A172 (cell line): ENCODE measurements at places on chromosomes 13 and 19. TPM values are rescaled to one million over a fixed set of nuclear protein-coding genes. Genes with fewer than 3 reads are reported as not detected.
A peak's percentile ranks its signal among the peaks of the same experiment; 100 is the strongest.

The ZNF254 gene
- total RNA-seq: 16.6 and 18.2 TPM in 2 replicates

- DNase-seq: no peak
These were observed 71.4 kb downstream of the SLC7A9 start for GRCh38 chr19:32798201-32798600.

DNA sequence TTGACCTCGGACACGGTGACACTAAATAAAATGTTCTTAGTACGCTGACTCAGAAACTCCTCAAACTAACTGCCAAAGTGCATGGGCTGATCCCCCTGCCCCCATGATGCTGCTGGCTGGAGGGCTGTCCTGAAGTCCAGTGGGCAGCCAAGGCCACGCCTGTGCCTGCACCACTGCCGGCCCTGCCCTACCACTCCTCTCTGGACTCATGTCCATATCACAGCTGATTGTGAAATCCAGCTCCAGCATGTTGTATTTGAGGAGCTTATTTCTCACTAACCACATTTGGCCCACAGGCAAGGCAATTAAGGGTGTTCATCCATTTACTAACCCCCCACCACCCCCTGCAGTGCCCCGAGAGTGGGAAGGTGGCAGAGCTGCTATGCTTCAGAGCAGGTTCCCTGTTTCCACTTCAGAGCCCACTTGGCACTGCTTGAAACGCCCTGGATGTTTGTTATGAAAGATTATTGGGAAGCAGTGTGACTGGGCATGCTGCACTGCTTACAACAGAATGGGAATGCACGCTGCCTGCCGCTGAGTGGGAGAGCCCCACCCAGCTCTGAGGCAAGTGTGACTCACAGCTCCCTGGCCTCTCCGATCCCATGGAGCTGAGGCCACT is 114.0 kb downstream of the UQCRFS1 start:
- DNase-seq: peak; percentile 40

DNA sequence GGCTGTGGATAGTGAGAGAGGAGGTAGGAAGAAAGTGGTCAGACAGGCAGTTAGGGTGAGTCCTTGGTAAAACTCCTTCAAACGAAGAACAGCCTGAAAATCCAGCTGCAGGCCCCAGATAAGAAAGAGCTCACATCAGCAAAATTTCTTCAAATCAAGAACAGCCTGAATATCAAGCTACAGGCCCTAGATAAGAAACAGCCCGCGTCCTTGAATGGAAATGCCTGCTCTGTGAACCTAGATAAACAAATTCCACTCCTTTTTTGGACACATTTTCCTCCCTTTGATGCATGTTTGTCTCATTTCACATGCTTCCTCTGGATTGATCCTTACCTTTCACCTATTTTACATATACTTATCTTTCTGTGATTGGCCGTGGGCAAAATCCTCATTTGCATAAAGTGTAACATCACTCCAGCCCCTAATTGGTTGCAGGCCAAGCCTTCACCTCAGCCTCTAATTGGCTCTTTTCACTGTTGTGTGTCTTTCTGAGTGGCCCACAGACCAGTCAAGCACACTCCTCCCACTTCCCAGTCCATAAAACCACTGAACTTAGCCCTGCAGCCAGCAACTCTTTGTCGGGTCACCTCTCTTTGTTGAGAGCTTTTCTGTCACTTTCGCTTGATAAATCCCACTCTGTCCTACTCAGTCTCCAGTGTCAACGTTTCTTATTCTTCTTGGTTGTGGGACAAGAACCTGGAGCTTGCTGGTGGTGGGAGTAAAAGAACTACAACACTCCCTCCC is 6.0 kb upstream of the SULT2A1 start:
- no peak for DNase-seq

- DNase-seq: no peak
These were observed 187.3 kb upstream of the UBL3 start for GRCh38 chr13:30037766-30038165.

DNA sequence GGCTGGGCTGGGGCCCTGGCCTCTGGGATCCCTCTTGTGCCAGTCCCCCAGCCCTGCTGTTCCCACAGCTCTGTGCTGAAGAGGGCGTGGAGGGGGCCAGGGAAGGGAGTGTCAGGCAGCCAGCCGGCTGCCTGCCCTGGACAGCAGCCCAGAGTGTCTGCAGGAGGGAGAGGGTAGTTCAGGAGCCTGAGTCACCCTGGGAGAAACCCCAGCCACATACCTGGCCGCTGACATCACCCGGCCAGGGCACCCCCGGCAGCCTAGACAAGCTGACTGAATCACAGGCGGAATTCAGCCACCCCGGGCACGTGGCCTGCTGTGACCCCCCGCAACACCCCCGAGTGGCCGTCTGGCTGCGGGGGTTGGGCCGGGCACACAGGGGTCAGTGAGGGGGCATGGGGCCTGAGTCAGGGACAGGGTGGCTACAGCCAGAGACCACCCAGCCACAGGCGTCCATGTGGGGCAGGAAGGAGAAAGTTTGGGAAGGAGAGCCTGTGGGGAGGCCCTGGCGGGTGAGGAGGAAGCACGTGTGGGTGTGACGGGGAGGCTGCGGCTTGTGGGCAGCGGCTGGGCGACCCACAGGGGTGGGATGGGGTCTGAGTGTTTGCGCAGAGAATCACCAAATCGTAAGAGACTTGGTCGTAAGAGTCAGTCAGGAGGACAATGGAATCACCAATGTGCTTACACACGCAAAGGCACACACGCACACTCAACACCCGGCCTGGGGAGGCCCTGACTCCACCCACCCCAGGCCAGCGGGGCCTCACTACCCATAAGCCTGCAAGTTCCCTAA is 11.9 kb upstream of the FOSB start:
- peak; percentile 96 for DNase-seq

The IQCN gene
- total RNA-seq: 0.69 and 1.2 TPM in 2 replicates

DNA sequence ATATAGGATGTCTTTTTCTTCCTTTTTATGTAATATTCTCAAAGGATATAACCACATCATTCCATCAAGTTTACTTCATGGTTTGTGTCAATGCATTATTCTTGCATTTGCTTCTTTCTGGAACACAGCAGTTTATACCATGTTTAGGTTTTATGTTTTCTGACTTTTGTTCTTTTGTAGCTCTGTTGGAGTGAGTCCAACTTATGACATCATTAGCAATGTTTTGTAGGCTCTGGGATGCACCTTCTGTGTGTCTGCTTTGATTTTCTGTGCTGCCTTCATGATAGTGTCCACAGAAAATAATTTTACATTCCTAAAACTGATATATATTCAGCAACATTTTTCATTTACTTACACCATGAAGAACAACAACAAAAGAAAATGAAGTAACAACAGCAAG is 68.9 kb downstream of the SHISA2 start:
- no peak for DNase-seq

The POSTN gene
- total RNA-seq: 2.4 and 3.0 TPM in 2 replicates

DNA sequence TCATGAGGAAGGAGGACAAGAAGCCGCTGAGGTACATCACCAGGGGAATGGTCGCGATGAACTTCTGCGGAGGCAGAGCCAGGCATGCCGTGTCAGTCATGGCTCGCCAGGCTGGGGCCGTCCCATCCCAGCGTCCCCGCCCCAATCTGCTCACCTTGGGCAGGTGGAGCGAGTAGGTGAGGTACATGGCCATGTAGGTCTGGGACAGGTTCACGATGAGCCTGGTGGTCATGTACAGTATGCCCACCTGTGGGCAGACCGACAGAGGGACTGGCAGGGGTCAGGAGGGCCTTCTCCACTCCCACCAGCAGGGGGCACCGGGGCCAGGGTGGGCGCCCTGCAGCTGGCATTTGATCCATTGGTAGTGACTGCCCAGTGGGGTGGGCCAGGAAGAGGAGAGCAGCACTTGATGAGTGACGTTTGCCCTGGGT is 8.3 kb downstream of the TEKTIP1 start:
- no peak for DNase-seq

The VSIG10L gene
- total RNA-seq: 0.31 and 0.79 TPM in 2 replicates

DNA sequence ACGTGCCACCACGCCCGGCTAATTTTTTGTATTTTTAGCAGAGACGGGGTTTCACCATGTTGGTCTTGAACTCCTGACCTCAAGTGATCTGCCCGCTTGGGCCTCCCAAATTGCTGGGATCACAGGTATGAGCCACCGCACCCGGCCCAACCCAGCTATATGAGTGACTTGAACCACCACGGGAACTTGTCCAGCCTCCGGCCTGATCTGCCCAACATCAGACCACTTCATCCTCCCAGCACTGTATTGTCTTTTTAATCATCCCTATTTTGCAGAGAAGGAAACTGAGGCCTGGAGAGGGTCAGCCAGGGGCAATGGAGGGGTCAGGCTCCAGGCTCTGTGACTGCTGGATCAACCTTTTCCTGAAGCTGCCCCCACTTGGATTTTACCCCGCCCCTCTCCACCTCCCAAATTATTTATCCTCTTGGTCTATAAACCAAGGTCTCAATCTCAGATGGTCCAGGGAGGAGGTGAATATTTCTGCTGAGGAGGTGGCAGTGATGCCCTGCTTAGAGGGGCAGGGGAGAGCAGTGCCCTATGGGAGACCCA is 893 bp upstream of the PLIN3 start:
- DNase-seq: no peak

The ZNF837 gene
- 3.7 and 5.7 TPM in 2 replicates for total RNA-seq

The EHD2 gene
- total RNA-seq: 24.0 and 28.6 TPM in 2 replicates
